ENCODE measurements at places on chromosomes 6 and 20.

- DNase-seq: no peak
Measured at GRCh38 chr20:15902493-15902892, 670.8 kb downstream of the KIF16B start.

- no peak for DNase-seq
Measured at GRCh38 chr6:35152067-35152707, 11.0 kb upstream of the TCP11 start.

- DNase-seq: no peak
Measured at GRCh38 chr6:72787391-72788031, 165.6 kb downstream of the KCNQ5 start.

DNA sequence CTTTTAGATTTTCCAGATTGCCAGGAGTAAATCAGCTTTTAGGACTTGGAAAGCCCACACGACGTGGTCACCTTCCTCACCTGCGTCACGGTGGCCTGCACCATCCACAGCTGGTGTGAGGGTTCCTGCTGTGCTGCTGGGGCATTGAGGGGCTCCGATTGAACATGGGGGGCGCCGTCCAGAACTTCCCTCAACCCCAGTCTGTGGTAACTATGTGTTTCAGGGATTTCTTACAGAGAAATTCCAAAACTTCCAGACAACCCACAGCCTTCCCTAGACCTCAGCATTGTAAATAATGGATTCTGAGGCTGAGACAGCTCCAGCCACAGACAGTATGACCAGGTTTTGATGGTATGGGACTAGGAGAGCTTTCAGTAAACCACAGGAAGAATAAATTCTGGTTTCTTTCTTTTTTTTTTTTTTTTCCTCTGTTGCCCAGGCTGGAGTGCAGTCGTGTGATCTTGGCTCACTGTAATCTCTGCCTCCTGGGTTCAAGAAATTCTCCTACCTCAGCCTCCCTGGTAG lies 46.7 kb upstream of the IRF4 start:
- no peak for DNase-seq

DNA sequence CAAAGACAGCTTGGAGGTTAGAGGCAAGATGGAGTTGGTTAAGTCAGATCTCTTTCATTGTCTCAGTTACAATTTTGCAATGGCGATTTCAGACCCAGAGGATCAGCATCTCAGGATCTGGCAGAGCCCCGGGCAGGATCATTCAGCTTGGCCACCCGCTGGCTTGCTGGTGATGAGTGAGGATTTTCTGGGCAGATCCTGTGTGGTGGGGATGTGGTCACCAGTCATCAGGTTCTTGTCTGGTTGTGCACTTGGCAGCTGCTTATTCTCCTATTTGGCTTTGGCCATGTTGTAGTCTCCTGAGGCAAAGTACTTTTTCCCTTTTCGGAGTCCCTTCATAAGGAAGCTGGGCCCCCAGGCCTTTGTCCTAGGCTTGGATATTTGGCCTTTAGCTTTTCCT lies 953.9 kb downstream of the KIF16B start:
- DNase-seq: no peak

GRCh38 chr6:27177485-27178406 lies 69.8 kb upstream of the PRSS16 start:
- DNase-seq: peak; percentile 65

GRCh38 chr6:14543971-14544585 lies 426.5 kb downstream of the CD83 start:
- no peak for DNase-seq

- no peak for DNase-seq
Measured at GRCh38 chr6:118859517-118860064, 34.4 kb upstream of the ASF1A start.

DNA sequence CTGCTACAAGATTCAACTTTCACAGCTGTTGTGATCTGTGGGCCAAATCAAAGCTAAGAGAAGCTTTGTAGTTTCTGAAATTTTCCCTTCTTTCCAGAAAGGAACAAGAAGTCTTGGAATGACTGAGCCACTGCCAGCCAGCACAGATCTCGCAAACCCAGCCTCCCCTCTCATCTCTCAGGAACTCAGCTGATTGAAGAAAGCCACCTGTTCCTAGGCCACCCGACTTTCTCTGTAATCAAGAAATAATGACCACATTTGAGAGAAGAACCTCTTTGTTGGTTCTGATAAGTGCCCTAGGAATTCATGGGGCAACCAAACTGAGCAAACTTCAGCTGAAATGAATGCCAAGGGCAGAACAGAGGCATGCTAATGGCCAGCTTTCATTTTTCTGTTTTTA lies 61.7 kb downstream of the HDGFL1 start:
- DNase-seq: no peak

- peak; percentile 69 for DNase-seq
Measured at GRCh38 chr6:141562851-141563763, 569.6 kb upstream of the GJE1 start.

GRCh38 chr20:14569641-14570040 lies 232.2 kb upstream of the FLRT3 start:
- DNase-seq: no peak

DNA sequence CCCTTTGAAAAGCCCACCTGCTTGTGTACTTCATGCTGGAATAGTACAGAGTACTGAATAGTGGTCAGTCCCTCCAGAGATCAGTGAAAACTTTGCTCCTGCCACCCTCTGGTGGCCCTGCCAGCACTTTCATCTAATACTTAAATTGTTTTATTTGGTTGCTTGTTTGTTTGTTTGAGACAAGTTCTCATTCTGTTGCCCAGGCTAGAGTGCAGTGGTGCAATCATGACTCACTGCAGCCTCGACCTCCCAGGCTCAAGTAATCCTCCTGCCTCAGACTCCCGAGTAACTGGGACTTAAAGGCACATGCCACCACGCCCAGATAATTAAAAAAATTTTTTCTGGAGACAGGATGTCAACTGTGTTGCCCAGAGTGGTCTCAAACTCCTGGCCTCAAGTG lies 9.1 kb downstream of the FAM83D start:
- DNase-seq: no peak

DNA sequence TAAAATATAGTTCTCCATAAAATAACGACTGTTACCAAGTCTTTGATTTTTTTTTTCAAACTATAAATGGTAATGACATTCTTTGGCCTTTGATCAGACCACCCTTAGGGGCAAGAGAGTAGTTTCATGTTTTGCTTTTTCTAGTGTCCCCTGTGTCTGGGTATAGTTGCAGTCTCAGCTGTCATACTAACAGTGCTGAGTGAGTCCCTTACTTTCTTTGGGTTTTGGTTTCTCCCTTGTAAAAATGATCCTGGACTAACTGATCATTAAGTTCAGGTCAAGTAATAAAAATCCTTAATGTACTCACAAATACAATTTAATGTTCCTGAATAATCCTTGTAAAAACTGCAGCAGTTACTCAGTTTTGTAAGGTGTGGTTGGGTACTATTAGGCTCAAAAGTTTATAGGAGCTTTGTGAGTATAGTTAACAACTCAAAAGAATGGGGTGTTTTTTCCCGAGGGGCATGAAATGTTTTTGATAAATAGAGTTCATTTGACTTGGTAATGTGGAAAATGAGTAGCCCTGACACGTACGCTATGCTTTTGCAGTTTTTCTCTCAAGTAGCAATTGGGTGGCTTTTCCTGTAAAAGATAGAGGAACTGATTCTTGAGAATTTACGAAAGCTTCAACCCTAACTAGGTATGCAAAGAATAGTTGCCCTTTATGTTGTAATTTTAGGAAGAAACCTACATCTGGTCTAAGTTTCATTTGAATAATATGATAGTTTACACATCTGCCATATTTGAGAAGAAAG lies 6.2 kb downstream of the PTPN1 start:
- DNase-seq: no peak

GRCh38 chr6:32462609-32463008 lies 22.9 kb downstream of the HLA-DRA start:
- DNase-seq: no peak

DNA sequence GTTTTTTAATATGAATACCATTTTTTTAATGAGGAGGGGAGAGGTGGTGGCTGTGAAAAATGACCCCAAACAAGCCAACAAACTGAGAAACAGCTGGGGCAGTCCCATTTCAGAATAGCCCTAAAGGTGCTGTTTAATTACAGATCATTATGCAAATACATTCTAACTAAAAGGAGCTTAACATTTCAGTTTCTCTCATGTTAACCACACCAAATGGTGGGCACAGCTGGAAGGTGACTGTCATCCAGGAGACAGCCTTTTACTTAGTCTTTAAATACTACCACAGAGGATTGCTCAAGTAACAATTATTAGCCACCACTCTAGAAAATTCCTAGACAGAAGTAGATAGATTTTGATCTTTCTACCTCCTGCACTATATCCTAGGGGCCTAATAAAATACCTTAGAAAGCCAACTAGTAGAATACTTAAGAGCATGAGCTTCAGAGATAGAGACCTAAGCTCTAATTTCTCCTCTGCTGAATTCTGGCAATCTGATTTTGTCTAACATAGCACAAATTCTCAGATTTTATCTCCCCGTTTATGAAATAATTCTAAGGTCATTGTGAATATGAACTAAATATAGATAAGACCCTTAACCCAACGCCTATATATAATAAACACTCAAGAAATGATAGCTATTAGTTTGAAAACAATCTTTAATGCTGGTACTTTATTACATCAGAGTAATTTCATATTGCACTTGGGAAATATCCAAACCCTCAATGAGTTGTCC lies 615.1 kb upstream of the NRSN1 start:
- DNase-seq: no peak

- DNase-seq: no peak
Measured at GRCh38 chr20:46931699-46932098, 37.1 kb downstream of the EYA2 start.

- no peak for DNase-seq
Measured at GRCh38 chr6:84773133-84773430, 8.7 kb upstream of the TBX18 start.

DNA sequence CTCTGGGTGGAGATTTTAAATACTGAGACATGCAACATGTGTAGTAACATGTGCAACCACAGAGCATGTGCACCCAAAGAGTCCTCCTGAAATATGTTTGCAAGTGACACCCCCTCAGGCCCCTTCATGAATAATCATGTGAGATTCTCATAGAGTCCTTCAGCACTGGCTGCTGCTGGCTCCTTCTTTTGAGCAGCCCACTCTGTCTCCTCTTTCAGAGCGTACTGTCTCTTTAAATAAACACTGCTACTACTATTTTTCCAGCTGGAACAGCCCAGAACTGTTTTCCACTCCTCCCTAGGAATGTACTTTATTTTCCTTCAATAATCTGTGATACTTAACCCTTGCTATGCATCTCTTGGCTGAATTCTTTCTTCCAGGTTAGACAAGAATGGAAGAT lies 42.0 kb downstream of the HLA-DRB5 start:
- DNase-seq: no peak

GRCh38 chr6:108186226-108186625 lies 20.4 kb downstream of the NR2E1 start:
- no peak for DNase-seq

DNA sequence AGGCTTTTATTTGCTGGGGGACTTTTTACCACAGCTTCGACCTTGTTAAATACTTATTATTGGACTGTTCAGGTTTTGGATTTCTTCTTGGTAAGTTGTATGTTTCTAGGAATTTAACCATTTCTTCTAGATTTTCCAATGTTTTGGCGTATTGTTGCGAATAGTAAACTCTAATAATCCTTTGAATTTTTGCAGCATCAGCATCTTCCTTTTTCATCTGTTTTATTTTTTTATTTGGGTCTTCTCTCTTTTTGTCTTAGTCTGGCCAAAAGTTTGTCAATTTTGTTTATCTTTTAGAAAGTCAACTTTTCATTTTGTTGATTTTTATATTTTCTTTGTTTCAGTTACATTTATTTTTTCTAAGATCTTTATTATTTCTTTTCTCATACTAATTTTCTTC lies 1272.0 kb downstream of the HACE1 start:
- no peak for DNase-seq

DNA sequence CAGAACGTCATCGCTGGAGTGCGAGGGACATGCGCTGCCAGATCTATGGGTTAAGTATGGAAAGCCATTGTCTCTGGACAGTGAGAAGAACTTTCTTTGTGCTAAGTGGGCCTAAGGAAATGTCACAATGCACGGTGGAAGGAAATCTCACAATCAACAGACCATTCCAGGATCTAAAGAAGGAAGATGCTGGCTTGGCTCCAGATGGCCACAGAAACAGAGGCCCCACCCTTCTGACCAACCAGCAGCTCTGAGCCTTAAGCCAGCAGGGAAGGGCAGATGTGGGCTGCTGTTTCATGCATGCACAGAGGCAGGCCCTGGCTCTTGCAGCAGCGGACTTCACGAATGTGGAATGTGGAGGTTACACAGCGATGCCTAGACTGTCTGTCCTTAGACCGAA lies 156.3 kb downstream of the SOBP start:
- no peak for DNase-seq

DNA sequence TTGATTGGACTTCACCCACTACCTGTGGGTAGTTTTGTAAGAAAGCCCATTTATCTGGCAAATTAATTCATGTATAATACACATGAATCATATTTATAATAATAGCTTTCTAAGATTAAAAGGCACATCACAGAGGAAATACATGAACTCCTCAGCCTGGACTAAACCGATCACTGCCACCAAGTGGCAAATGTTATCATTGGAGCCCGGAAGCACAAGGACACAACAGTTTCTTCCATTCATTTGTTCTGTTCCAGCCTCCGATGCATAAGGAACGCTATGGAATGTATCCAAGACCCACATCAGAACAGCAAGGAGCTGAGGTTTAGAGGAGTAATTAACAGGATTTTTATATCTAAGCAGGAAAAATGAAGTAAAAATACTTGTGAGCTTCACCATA lies 13.9 kb upstream of the IPCEF1 start:
- DNase-seq: no peak

GRCh38 chr20:36440370-36441026 lies 100.8 kb upstream of the MYL9 start:
- no peak for DNase-seq

- DNase-seq: no peak
Measured at GRCh38 chr6:110265273-110265672, 85.0 kb downstream of the CDC40 start.

Measured in DMS153 (cell line).